ENCODE measurements at places on chromosomes 16 and 17.

- no peak for DNase-seq
These were observed 8.9 kb upstream of the TMEM132E start for GRCh38 chr17:34570506-34570905.

- DNase-seq = no peak
These were observed 13.9 kb upstream of the ZCCHC14 start for GRCh38 chr16:87506423-87507350.

- DNase-seq = no peak
These were observed 59.9 kb downstream of the MPRIP start for GRCh38 chr17:17102176-17102575.

DNA sequence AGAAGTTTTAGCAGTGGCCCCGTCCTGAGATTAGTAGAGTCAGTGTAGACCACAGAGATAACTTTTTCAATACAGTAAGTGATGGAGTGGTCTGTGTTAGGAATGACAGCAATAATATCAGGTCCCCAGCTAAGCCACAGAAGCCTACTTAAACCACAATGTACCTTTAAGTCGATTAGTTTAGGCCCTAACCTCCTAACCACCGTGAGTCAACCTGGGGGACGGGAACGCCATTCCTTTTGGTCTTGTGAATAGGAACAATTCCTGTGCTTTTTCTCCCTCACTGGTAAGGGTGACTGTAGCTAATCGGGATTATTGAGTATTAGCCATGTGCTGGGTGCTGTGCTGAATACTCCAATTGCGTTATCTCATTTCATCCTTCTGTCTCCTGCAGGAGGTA lies 14.0 kb downstream of the YPEL2 start:
- DNase-seq = no peak

- DNase-seq = peak; percentile 6
These were observed 785 bp downstream of the NME3 start for GRCh38 chr16:1770328-1771187.

GRCh38 chr16:31063843-31064611 lies 10.0 kb downstream of the ZNF668 start:
- DNase-seq = no peak

- DNase-seq = peak; percentile 77
These were observed 2.4 kb downstream of the SERPINF1 start for GRCh38 chr17:1764284-1764683.

GRCh38 chr16:86941731-86942130 lies 363.4 kb downstream of the FOXL1 start:
- no peak for DNase-seq

All from suppressor macrophage (primary cell).